Activated gamma-delta T cell treated with Interleukin-2 at 50 U/mL for 16 hours (primary cell): ENCODE measurements at places on chromosomes 1 and 21.

- DNase-seq: no peak
These were observed 27.6 kb downstream of the CYP2J2 start for GRCh38 chr1:59898927-59899326.

DNA sequence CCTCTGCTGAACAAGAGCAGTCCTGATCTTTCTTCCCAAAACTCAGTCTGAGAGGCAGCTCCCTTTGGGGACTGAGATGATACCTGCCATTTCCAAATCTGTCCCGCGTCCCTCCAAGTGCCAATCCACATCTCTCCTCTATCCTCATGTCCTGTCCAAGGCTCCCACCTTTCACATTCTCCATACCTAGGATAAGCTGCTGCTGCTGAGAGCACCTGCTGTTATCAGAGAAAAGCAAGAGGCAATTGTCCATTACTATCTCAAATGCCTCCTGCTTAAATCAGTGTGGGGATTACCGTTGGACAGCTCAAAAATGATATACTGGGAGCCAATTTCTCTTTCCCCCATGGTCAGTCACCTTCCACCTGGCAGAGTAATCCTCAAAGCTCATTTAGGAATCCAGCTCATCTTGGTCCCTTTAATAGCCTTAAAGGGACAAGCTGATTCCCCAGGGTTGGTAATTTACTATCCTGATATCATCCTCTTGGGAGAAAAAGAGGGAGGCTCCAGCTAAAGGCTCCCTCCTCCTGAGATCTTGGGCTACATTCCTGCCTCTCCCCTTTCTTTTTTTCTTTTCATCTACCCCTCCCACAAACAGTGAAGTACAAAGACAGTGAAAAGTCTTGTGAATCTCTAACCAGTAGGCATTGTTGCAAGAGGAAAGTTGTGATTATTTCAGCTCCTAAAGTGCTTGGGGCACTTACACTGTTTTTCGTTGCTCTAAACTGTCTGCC is 278.1 kb upstream of the CAMK1G start:
- DNase-seq: no peak

DNA sequence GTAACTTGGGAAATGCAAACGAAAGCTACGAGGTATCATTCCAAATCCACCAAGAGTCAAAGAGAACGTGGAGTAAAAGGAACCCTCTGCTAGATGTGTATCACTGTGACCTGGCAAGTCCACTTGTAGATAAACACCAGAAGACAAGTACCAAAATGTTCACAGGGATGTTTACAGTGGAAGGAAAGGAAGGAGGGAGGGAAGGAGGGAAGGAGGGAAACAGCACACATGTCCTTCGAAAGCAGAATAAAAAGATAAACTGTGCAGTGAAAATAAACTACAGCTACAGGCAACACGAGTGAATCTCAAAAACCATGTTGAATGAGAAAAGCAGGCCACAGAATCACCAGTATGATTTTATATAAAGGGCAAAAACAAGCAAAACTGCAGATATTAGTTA is 59.9 kb downstream of the TP53BP2 start:
- no peak for DNase-seq

DNA sequence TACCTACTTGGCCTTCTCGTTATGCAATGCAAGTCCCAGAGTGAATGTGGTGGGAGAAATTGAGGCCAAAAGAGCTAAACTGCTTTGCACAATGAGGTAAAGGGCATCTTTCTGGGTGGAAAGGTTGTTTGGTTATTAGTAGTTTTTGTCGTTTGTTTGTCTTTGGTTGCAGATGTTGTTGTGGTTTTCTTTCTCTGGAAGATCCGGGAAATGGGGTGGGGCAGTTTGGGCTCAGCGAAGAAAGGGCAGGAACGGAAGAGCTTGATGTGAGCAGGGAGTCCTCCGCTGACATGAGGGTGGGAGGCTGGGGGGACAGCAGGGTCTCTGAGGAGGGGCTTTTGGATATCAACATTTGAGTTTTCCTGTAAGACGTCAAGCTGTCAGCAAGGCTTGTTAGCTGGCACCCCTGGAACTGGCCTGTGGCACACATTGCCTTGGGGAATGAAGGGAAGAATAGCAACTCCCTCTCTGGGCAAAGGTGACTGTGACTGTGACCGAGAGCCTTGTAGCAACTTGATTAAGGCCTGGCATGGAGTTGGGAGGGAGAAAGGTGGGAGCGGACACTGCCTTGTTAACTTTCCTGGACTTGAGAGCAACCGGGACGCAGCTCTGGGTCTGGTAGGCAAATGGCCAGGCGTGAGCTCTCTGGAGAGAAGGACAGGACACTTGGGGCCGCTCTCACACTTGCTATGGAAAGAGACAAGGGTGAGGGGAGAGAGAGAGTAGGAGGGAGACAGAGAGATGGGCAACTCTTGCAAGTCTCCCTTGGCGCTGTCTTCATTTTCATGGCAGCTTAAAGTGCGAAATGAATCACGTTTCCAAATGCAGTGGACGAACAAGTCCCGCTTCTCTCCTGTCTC is 15.4 kb upstream of the OPRD1 start:
- no peak for DNase-seq

DNA sequence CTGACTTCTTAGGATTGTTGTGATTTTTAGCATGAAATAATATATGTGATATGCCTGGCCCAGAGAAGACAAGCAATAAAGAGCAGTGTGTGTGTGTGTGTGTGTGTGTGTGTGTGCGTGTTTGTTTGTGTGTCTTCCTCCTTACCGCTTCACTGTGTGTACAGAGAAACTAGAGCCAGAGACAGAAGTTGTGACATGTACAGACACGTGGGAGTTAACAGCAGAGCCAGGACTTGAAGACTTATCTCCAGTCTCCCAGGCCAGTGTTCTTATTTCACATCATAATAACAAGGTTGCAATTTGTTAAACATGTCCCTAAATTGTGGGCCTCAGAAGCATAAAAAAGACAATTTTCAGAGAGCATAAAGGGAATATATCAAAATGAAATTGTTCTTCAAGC is 192.0 kb upstream of the JUN start:
- no peak for DNase-seq

DNA sequence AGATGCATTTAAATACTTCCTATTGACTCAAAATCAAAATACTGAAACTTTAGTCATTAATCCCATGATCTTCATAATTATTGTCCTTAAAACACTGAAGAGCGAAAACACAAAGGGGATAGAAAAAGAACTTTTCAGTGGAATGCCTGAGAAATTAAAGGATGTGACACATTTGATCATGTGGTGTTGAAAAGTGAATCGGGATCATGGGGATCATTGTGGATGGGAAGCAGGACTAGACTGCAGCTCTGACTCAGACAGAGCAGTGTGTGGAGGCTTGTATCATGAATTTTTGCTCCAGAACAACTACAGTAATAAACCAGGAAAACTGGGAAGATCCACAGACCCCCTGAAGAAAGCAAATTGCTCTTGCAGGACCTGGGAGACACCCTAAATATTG is 161.1 kb upstream of the CXADR start:
- DNase-seq: no peak

DNA sequence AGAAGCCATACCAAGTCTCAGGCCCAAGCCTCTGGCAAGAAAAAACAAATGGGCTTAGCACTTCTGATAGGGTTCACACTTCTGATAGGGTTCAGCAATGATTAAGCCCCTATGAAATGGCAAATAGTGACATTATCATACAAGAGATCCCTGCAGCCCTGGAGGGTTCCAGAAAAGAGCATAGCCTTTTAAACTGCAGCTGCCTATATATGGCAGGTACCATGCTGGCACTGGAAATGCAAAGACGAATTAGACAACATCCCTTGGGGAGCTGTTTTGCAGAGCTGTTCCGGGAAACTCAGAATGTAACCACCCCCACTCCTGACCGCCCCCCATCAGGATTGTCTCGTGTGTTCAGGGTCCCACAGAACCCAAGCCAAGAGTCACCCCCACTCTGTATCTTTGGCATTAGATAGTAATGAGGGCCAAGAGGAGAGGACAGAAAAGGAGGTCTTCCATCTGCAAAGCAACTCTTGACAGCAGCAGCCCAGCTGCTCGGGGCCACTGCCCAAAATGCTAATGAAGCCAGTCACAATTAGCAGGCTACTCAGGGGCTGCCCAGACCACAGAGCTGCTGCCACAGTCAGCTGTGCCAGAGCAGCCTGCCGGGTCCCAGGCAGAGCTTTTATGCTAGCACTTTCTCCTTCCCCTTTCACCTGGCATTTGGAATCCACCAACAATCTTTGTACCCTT is 50.9 kb downstream of the ITPKB start:
- no peak for DNase-seq

DNA sequence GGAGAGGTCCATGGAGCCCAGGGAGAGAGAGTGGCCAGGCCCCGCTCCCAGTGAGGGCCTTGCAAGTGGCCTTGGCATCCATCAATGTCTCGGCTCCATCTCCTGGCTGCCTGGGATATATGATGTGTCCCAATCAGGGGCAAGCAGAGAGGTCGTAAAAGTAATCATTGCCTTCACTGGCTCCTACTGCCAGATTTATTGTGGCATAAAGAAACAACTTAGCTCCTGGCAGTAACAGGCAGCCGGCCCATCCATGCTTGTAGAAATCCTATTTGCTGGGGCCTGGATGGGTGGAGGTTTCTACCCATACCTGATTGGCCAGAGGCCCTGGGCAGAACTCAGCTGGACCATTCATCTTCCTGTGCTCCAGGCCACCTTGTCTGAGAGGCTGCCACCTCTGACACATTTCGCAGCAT is 272.6 kb downstream of the MATN1 start:
- no peak for DNase-seq

- no peak for DNase-seq
These were observed 206.2 kb downstream of the SMYD3 start for GRCh38 chr1:246300626-246301549.

DNA sequence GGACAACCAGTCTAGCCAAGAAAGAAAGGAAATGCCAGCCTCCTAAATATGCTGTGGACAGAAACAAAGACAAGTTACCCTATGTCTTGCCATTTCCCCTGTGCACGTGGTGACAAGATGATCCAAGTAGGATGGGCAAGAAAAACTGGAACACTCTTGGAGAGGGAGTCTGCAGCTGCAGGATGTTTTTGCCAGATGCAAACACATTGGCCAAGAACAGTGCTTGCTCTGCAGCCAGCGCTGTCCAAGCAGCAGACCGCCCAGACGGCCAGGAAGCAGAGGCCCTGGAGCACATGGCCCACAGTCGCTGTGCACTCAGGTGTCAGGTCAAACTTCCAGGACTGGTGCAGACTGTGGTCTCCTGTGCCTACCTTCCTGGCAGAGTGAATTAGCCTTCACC is 189.3 kb downstream of the SLC35F3 start:
- DNase-seq: no peak

- no peak for DNase-seq
These were observed 17.2 kb upstream of the POFUT2 start for GRCh38 chr21:45304945-45305344.

DNA sequence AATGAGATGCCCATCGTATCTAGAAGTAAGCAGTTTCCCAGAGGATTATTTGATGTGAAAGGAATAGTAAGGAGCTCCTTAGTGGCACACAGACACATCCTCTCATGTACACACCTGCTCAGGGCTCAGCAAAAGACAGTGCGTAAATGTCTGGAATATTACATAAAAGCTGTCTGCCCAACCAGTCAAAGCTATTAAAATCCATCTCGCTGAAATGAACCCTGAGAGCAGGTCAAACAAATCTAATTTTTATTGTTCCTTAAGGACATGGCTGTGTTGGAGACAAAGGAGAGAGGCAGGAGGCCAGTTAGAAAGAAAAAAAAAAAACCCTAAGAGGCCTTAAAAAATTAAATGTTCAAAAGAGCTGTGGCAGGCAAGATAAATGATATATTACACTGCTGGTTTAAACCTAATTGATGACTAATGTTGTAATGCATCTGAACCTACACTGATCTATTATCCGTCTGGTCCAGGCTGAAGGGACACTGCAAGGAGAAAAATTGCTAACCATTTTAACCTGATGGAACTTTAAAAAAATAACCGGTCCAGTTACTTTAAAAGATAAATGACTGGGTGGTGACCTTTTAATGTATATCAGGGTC is 58.5 kb upstream of the FGGY start:
- no peak for DNase-seq

- DNase-seq: no peak
These were observed 139.6 kb downstream of the AKT3 start for GRCh38 chr1:243710467-243710866.

- no peak for DNase-seq
These were observed 527.1 kb downstream of the MRPL39 start for GRCh38 chr21:25080141-25080540.

- DNase-seq: no peak
These were observed 285.2 kb downstream of the PCP4 start for GRCh38 chr21:40152476-40152875.

- DNase-seq: no peak
These were observed 2.6 kb downstream of the LRRC8B start for GRCh38 chr1:89527256-89527655.

DNA sequence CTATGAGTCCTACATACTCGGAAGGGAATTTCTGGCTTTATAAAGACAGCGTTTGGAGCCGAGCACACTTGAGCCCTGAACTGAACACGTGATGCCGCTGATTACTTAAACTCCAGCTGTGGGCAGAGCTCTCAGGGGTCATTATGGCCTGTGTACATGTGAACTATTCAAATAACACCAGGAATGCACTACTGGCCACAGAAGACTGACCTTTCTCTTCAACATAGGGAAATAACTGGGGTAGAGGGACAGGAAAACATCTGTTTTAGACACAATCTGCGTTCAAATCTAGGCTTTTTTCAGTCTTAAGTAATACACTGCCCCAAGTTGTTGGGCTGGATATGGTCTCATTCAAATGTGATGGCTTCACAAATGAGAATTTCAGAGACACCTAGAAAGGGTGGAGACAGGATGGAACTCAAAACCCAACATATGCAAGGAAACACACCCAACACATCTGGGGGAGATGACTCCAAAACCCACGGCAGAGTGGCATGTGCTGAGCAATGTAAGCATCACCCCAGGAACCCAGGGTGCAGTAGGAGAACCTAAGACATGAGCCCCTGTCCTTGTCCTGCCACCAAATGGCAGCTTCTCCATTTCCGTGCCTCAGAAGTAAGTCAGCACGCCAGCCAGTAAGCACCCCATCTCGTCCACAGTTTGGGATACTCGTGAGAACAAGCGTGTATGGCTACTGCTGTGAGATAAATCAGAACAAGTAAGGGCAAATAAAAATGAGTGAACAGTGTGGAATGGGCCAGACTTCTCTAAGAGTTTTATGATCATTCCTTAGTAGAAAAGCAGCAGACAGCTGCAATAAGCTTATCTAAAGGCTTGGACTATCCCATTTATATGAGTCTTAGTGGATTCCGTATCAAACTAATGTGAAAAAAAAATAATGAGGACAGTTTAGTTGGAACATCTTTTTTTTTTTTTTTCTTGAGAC is 24.9 kb downstream of the NID1 start:
- no peak for DNase-seq

DNA sequence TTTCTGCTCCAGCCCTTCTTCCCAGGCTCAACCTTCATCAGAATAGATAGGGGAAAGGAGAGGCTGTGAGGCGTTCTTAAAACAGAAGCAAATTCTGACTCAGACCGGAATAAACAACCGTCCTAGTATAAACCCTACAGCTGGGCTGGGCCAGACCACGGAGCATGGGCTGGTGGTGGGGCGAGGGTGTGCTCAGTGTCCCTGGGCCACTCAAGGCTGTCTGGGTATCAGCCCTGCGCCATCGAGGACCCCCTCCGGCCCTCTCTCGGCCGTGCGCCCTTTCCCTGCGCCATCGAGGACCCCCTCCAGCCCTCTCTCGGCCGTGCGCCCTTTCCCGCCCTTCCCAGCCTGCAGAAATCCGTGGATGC is 36.0 kb downstream of the CAPN2 start:
- DNase-seq: no peak
